SW 1271 (cell line): ENCODE measurements at places on chromosomes 13 and 19.
A peak's percentile ranks its signal among the peaks of the same experiment; 100 is the strongest.

DNA sequence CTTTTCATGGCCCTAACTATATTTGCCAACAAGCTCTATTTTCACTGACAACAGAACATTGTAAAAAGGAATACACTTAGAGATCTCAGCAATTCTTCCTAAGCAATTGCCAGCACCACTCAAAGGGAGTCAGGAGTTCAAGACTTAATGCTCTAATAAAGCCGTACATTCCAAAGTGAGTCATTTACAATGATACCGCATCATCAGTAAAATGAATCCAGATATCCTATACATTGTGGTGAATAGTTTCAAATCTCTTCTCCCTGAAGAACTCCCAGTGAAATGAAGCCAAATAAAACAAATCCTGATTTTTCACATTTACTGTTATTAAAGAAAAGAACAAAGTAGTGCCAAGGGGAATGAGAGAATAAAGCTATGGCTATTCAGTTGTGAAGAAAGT lies 2898.7 kb upstream of the PCDH20 start:
- no peak for DNase-seq

DNA sequence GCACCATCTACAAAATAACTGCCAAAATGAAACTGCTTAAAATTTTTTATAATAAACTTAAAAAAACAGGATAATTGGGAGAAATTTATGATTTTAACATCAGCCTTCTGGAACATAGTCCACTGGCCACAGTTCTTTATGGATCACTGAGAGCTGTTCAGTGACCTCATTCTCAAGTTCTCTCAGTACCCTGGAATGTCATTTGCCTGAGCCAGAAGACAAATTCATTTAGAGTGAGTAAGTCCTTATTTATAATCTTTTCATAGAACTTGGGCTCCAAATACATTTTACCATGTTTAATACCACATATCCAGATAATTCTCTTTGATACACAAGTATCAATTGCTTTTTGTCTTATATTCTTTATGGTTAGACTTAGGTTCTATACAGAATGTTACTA lies 87.6 kb downstream of the CAB39L start:
- DNase-seq: no peak

GRCh38 chr13:73894995-73895571 lies 239.1 kb downstream of the KLF12 start:
- no peak for DNase-seq

DNA sequence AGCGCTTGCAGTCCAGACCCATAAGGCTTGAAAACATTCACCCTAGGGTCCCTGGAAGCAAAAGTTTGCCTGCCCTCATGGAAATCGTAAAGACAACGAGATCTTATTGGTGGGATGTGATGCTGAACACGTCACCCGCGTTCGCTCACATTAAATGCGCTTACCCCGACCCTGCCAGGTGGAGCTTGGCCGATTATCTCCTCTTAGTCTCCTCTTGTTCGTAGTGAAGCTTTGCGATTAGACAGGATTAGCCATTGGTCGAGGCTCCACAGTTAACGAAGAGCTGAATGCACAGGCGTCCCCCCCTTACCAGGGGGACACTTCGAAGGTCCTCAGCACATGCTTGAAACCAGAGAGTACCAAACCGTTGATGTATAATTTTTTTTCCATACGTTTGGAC lies 16.0 kb upstream of the KDM4B start:
- DNase-seq: no peak

DNA sequence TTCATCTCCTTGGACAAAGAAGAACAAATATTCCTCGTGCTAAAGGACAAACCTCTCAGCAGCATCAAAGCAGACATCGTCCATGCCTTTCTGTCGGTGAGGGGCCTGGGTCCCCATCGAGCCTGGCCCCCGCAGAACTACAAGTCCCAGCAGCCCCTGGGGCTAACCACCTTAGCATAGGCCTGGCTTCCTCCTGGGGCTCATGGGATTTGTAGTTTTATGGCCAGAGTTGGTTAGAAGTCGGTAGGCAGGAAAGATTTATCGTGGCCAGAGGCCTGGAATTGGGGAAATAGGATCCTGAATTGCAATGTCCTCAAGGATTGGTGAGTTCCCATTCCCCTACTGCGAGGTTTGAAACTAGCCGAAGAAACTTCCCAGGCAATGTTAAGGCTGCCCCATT lies 19.6 kb downstream of the TMEM150B start:
- DNase-seq: peak; percentile 7

GRCh38 chr19:48085904-48086864 lies 24.4 kb downstream of the PLA2G4C start:
- DNase-seq: no peak

- no peak for DNase-seq
These were observed at the start of gene IGSF23 for GRCh38 chr19:44613295-44614178. TSS of gene IGSF23 (plus strand) at chr19:44613563. CDS start at chr19:44613646, 83 bp downstream.

DNA sequence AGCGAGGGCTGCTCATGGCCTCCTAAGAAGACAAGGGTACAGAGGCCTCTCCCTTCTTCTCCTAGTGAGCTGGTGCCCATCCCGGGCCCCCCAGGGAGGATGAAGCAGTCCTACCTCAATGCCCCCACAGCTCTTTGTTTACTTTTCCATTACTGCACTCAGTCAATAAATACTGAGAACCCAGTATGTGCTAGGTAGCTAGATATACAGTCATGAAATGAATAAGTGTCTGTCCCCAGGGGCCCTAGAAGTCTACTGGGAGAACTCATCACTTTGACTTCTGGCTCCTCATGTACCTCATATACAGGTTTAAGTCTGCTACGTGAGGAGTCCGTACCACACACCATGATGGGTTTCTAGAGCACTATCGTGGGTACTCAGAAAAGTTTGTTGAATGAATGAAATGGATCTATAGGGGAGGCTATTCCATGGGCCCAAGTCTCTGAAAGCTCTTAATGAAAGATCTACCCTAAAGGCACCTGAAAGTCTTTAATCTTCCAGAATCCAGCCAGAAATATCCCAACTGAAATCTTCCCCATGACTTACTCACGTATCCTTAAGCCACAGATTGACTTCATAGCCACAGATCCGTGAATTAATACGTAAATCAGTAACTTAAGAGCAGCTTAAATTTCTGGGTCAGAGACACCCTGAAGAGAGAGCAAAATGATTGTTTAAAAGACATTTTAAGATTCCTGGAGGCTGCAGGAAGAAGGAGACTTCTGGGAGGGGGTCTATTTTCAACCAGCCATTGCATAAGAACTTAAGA lies 51.6 kb upstream of the POMP start:
- no peak for DNase-seq

DNA sequence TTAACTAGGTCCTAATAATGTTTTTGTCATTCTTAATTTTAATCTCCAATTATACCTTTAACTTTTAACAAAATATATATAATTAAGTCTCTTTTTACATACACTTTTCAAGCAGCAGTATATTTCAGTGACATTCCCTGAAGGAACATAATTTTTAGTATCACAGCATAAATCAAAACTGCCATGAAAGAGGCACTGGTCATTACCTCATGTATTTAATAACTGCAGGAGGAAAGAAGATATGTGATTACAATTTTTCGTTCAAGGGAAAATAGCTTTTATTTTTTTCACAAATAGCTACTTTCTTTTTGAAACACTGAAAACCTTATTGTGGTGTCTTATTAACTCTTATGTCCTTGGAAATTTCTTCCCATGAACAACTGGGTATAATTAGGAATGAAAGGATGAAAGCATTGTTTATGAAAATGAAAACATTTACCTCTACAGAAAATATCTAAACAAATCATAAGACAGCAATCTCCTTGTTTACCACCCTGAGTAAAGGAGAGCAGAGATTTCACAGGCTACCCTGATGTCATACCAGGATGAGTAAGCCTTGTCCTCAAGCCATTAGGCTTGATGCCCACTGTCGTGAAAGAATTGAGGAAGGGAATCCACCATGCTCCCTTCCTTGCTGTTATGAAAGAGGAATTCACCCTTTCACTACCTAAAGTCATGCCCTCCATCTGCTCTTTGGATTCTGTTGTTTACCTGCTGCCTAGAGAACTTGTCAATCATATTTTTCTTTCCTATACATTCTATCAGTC lies 877.2 kb upstream of the PCDH20 start:
- DNase-seq: no peak

- DNase-seq: no peak
These were observed 37.1 kb downstream of the UTP14C start for GRCh38 chr13:52061587-52061986.

DNA sequence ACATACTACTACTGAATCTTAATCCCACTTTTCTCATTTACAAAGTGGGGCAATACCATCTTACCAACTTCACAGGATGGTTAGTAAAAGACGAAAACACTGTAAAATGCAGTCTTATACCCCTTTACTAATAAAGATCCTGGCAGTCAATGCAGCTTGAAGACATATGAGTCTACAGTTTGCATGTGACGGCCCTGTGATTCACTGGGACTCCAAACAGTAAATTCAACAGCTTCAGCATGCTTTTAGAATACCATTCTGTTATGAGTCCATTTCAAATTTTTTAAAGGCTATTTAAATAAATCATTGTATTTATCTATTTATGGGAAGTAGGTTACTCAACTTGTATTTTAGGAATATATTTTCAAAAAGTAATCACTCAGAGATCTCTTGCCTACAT lies 629.1 kb downstream of the LIG4 start:
- no peak for DNase-seq

DNA sequence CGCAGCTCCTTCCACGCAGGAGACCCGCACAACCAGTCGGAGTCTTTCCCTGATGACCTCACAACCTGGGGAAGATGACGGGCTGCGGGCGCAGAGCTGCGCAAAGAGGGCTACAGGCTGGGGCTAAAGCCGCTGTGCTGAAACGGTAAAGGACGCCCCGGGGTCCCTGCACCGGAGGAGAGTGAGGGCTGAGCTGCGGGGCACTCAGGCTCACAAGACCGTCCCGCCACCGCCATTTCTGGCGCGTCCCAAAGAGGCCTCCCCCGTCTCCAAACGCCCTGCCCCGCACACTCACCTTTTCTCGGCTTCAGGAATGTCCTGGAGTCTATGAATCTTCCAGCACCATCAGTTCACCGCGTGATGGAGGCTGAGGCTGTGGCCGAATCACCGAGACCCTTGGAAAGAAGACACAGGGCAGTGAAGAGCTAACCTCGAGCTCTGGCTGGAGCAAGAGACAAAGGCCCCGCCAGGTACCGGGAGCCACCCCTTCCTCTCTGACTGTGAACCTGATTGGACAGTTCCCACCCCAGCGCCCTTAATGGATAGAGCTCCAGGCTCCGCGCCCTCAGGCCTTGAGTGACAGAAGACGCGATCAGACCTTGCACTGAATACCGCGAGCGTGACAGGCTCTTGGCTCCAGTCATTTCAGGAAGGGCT lies 41.8 kb upstream of the ZNF429 start:
- peak; percentile 32 for DNase-seq
